Activated CD8-positive, alpha-beta T cell treated with anti-CD3 and anti-CD28 coated beads, Interleukin-2, amount 10 ng/mL, durations not matched to agents 7 days and 5 days (primary cell): ENCODE measurements at places on chromosomes 1 and 21. TPM values are rescaled to one million over a fixed set of nuclear protein-coding genes. Genes with fewer than 3 reads are reported as not detected.

GRCh38 chr21:43864313-43864961 lies 586 bp upstream of the AGPAT3 start:
- peak; percentile 34 for DNase-seq

DNA sequence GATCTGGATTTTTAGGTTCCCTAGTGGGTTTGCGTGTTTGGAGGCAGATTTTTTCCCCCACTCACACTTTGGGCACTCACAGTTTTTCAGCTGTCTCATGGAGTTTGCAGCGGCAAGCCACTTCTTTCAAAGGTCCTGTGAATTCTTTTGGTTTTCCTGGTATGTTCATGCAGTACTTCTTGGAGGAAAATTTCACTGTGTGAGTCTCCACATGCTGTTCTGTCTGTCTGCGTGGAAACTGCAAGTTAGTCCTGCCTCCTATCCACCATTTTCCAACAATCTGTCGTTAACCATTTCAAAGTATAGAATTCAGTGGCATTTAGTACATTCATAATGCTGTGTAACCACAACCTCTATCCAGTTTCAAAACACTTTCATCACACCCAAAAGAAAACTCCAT lies 793 bp upstream of the FMO1 start:
- DNase-seq, result no peak

DNA sequence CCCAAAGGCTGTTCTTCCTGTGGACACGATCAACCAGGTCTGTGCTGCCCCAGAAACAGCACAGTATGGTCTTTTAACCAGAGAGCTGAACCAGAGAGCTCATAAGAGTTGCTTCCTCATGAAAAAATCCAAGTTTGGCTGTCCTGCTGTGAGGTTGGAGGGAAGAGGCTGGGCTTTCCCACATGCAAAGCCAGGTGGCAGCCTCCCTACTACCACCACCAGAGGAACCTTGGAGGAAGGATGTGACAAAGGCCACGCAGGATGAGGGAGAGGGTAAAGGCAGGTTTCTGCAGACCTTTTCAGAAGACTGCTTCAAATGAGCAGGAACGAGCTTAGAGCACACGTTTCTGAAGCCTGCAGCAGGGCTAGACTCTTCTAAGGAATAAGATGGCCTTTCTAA lies 27.1 kb downstream of the FAM78B start:
- no peak for DNase-seq

Gene ZNF695
- total RNA-seq, result 0.66 TPM
